8988T (cell line): ENCODE measurements at places on chromosomes 1 and 21.

- DNase-seq, result no peak
Measured at GRCh38 chr21:40186045-40186444, 318.8 kb downstream of the PCP4 start.

- no peak for DNase-seq
Measured at GRCh38 chr1:15866721-15867201, 19.3 kb downstream of the SPEN start.

DNA sequence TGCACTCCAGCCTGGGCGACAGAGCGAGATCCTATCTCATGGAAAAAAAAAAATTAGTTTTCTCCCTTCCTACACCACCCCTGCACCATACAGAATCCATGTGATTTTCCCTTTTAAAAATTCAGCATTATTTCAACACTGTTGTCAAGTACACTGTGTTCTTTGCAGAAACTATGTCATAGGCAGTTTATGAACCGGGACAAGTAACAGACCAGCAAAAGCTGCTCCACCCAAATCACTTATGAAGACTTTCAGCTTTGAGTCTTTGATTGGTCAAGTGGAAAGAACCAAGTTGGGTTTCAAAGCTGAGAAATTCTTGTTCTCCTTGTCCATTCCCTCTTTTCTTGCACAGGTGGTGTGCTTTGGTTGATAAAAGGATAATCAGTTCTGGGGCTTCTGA is 173.0 kb downstream of the CDC7 start:
- no peak for DNase-seq

DNA sequence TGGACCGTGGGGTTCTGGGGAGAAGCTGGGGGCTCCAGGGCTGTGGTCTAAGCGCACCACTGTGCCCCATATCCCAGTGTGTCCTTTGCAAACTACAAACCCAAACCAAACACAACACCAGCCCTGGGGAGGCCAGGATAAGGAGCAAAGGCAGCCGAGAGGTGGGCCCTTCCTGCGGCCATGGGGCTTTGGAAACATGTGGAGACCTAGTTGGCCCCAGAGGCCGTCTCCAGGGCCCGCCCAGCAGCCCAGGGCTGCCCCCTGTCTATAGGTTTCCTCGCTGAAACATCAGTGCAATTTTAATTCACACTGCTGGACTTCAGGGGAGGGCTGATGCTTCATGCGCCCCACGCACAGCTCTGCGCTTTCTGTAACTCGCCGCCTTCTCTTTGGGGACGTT is 61.3 kb downstream of the PRDM16 start:
- DNase-seq, result no peak

- DNase-seq, result no peak
Measured at GRCh38 chr1:227903614-227904501, 43.9 kb downstream of the WNT9A start.

DNA sequence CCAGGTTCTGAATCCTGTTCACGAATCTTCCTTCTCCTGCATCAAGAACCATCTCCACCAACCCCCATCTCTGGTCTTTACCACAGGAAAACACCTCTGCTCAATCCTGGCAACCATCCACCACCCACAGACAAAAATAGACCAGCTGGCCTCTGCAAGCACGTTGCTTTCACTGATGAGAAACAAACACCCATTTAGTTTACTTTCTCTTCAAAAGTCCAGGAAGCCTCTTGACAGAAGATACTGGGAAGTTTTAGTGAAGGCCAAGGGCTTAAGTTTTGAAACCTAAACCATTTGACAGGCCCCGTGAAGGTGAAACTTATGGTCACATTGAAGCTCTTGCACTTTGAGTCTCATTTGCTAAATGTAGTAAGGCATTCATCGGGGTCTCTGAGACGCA is 122.6 kb upstream of the PPP2R5A start:
- DNase-seq, result no peak

DNA sequence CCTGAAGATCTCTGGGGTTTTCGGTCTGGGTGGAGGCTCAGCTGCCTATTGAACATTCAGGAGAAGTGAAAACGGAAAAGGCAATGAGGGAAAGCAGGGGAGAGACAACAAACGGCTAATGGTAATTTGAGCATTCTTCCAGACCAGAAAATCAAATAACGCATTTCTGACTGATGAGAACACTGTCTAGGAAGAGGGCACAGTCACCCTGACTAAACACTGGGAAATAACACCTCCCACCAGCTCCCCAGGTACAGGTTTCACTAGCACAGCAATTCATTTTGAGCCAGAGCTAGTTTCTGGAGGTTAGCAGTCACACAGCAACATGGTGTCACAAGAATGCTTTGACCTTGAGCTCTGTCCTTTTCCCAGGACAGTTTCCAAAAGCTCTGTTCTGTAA is 21.1 kb downstream of the NCF2 start:
- no peak for DNase-seq
